Colonic mucosa (tissue), 4 donors: ENCODE measurements at places on chromosomes 3 and 15. TPM values are rescaled to one million over a fixed set of nuclear protein-coding genes. Genes with fewer than 3 reads are reported as not detected.
A peak's percentile ranks its signal among the peaks of the same experiment; 100 is the strongest.

The MTHFS gene
- 24.6 TPM for total RNA-seq

The THUMPD3 gene
- total RNA-seq: 40.1 TPM

DNA sequence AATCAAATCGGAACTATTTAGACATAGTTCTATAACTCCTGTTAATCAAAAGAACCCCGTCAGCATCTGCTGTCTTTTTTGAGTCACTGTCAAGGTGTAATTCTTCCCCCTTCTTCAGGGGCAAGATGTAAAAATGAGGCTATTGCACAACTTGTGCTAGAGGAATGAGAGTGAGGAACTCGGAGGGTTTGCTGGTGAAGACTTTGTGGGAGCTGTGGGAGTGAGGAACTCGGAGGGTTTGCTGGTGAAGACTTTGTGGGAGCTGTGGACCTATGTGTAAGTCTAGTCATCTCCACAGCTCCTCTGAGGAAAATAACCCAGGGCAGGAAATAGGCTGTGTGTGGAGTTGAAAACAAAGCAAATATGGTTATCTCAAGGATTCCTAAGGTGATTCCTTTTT, 2.5 kb upstream of the CERS3 start:
- no peak overlapping the region for H3K27ac ChIP-seq
- no peaks in the 10 kb centered on the region for H3K36me3 ChIP-seq
- no peak for DNase-seq
- H3K27me3 ChIP-seq: no peaks in the 10 kb centered on the region
- H3K4me1 ChIP-seq: no peaks in the 10 kb centered on the region

DNA sequence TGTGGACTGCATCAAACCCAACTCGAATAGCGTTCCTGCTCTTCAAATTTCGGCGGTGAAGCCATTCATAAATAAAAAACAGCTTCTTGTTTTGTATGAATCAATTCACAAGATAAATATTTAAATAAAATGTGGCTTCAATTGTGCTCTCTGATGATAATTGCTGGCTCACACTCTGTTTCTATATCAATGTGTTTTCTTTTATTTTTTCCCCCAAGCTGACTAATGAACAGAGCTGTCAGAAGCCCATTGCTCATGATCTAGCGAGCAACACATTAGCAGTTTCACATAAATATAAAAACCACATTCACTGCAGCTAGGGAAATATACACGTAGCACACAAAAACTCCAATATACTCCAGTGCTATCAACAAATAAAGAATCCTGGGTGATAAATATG, 45.0 kb upstream of the FOXP1 start:
- H3K4me3 ChIP-seq: no peak overlapping the region
- H3K27ac ChIP-seq: no peak overlapping the region
- no peak for DNase-seq
- H3K27me3 ChIP-seq: no peaks in the 10 kb centered on the region

DNA sequence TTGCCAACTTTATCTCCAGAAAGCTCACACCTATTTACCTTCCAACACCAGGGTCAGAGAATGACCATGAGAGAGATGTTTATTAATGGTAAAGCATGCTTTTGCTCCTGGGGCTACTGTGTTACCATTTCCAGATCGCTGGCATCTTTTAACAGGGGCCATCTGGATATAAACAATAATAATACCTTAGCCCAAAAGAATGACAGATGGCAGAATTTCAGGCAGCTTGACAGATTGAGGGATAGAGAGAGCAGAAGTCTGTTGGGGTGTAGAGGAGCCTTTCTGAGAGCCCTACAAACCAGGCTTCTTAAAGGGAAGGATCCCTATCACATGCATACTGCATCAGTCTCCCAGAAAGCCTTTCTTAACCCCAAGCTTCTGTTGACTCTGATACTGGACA, 17.7 kb downstream of the RBP1 start:
- H3K27me3 ChIP-seq: no peaks in the 10 kb centered on the region
- H3K36me3 ChIP-seq: no peaks in the 10 kb centered on the region
- no peak overlapping the region for H3K4me3 ChIP-seq
- H3K4me1 ChIP-seq: no peaks in the 10 kb centered on the region
- no peak for DNase-seq

DNA sequence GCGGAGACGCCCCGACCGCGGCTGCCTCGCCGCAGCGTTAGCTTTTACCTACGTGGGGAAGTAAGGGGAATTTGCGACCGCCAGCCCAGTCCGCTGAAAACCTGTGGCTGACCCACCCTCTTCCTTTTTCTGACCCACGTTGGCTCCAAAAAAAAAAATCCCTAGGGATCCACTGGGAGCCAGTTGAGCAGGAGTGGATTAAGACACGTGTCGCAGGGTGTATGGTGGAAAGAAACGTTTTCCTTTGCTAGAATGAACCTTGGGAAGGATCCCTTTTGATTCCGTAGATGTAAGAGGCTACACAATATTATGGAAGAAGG, 575 bp upstream of the PCYT1A start:
- peaks cover 6% of the 10 kb centered on the region for H3K4me1 ChIP-seq
- H3K4me3 ChIP-seq: peak overlapping the region; percentile 92
- peak overlapping the region; percentile 94 for H3K27ac ChIP-seq
- peak; percentile 26 for DNase-seq

DNA sequence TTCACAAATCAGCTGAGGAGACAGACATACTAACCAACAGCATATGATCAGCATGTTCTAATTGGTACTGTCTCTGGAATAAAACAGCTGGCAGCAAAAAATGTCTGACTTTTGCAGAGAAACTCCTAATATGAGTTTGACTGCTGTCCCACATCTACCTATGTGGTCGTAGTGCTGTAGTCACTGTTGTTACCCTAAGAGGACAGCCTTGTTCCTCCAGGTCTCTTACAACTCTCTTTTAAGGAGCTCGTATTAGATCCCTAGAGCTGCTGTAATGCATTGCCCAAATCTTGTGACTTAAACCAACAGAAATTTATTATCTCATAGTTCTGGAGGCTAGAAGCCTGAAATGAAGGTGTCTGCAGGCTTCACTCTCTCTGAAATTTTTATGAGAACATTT, 92.1 kb downstream of the TGFBR2 start:
- no peak overlapping the region for H3K27ac ChIP-seq
- DNase-seq: no peak
- no peaks in the 10 kb centered on the region for H3K36me3 ChIP-seq
- H3K4me3 ChIP-seq: no peak overlapping the region
- no peaks in the 10 kb centered on the region for H3K4me1 ChIP-seq
- no peaks in the 10 kb centered on the region for H3K27me3 ChIP-seq

- H3K36me3 ChIP-seq: no peaks in the 10 kb centered on the region
- peak overlapping the region; percentile 1 for H3K27ac ChIP-seq
- no peaks in the 10 kb centered on the region for H3K4me1 ChIP-seq
- no peak overlapping the region for H3K4me3 ChIP-seq
- DNase-seq: no peak
- H3K27me3 ChIP-seq: peaks cover 5% of the 10 kb centered on the region
These were observed 8.7 kb upstream of the PCSK6 start for GRCh38 chr15:101498076-101498716.

The MORC1 gene
- total RNA-seq: not detected

DNA sequence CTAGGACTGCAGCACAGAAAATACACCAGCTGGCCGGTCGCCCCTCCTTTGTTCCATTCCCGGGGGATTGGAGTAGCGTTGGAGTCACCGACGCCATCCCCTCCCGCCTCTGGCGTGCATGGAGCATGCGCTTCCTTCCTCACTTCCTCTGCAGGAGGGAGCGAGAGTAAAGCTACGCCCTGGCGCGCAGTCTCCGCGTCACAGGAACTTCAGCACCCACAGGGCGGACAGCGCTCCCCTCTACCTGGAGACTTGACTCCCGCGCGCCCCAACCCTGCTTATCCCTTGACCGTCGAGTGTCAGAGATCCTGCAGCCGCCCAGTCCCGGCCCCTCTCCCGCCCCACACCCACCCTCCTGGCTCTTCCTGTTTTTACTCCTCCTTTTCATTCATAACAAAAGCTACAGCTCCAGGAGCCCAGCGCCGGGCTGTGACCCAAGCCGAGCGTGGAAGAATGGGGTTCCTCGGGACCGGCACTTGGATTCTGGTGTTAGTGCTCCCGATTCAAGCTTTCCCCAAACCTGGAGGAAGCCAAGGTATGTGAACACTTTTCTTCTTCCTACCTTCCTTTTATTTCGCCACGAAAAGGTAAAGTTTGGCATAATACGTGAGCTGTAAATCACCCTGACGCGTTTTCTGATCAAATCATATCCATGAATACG, at the start of gene SCG3:
TSS of gene SCG3 (plus strand) at position 201 of the 661 bp plus-strand sequence. CDS start at position 454, 253 bp downstream.
- no peaks in the 10 kb centered on the region for H3K36me3 ChIP-seq
- no peak within 1 kb of the TSS for H3K27ac ChIP-seq
- DNase-seq: peak; percentile 85
- H3K27me3 ChIP-seq: peaks cover 9% of the 10 kb centered on the region

DNA sequence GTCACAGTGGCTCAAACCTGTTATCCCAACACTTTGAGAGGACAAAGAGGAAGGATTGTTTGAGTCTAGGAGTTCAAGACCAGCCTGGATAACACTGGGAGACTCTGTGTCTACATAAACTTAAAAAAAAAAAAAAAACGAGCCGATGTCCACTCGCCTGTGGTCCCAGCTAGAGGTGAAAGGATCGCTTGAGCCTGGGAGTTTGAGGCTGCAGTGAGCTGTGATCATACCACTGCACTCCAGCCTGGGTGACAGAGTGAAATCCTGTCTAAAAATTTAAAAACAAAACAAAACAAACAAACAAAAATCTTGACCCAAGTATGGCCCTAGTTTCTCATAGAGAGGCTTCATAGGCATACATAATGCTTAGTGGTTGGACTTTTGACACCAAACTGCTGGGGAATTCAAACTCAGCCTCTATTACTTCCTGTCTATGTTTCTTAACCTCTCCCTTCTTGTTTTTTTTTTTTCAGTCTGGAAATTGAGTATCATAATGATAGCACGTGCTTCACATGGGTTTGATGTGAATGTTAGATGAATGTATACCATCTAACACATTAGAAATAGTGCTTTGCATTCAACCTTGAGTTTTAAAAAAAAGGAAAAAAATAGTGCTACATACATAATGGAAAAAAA, 46.4 kb upstream of the CAPN7 start:
- H3K4me1 ChIP-seq: no peaks in the 10 kb centered on the region
- no peaks in the 10 kb centered on the region for H3K36me3 ChIP-seq
- no peak overlapping the region for H3K27ac ChIP-seq
- H3K4me3 ChIP-seq: no peak overlapping the region

DNA sequence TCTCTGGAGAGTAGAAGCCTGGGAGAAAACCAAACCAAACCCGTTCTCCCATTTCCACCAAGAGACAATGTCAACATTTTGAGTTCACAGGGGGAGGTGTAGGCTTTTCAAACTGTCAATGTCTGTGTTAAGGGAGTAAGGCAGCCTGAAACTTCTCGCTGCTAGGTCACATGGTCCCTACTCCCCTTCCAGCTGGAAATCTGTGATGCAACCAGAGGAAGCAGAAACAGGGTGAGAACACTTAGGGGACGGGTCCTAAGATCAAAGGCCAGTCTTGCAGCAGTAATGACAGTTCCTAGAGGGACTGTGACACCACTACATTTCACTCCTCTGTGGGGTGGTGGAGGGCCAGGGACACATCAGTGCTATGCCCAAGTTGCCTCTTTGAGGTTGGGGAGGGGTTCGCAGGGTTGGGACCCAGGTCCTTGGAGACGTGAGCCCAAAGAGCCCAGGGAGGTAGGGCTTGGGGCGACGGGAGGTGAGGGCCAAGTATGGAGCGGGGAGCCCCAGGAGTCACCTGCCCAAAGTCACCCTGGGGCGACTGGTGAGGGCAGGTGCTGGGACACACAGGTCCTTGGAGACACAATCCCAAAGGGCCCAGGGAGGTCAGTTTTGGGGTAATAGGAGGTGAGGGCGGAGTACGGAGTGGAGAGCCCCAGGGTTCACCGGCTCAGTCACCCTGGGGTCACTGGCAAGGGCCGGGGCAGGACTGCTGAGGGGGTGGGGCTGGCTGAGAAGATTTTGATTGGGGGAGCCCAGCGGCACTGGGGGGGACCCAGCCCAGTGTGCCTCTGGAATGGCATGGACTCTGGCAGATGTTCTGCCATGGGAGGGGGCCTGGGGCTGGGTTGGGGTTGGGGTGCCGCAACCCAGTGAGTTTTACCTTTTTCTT, 582 bp downstream of the GOLGA6L2 start:
- no peak overlapping the region for H3K4me3 ChIP-seq
- H3K36me3 ChIP-seq: no peaks in the 10 kb centered on the region
- no peaks in the 10 kb centered on the region for H3K27me3 ChIP-seq
- no peak for DNase-seq
- H3K27ac ChIP-seq: no peak overlapping the region

- H3K4me1 ChIP-seq: no peaks in the 10 kb centered on the region
- DNase-seq: no peak
- no peaks in the 10 kb centered on the region for H3K27me3 ChIP-seq
- H3K27ac ChIP-seq: no peak overlapping the region
These were observed 824.7 kb upstream of the NECTIN3 start for GRCh38 chr3:110246796-110247376.

The ACTC1 gene
- total RNA-seq: 4.9 TPM

DNA sequence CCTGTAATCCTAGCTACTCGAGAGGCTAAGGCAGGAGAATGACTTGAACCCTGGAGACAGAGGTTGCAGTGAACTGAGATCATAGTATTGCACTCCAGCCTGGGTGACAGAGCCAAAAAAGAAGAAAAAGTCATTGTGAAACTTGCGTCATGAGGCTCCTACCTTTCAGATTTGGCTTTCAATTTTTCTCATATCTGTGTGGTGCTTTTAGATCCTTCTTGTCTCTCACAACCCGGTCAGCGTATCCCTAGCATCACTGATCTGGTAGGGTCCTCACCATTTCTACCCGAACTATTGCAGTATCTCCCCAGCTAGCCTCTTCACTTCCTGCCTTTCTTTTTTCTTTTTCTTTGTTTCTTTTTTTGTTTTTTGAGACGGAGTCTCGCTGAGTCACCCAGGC, 21.6 kb upstream of the GCNT3 start:
- no peak for DNase-seq
- no peaks in the 10 kb centered on the region for H3K27me3 ChIP-seq
- no peak overlapping the region for H3K27ac ChIP-seq
- H3K4me1 ChIP-seq: peaks cover 4% of the 10 kb centered on the region
- H3K36me3 ChIP-seq: no peaks in the 10 kb centered on the region

DNA sequence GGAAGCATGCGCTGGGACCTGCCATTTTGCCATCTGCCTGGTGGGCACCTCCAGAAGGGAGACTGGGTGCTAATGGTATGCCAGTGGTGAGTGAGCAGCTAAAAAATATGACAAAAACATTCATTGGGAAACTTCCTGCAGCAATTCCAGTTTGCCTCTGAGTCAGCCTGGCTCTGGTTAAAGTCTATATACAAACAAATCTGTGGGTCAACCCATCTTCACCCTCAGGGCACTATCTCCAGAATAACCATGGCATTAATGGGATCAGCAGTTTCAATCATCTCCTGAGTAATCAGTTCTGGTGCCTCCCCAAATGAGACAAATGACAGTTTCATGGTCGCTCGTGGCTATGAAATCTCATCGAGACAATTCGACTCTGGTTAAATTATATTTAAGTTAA, 21.5 kb downstream of the FRMD4B start:
- no peak for DNase-seq
- H3K4me3 ChIP-seq: no peak overlapping the region
- no peaks in the 10 kb centered on the region for H3K27me3 ChIP-seq
- no peaks in the 10 kb centered on the region for H3K4me1 ChIP-seq
- no peak overlapping the region for H3K27ac ChIP-seq

GRCh38 chr3:151837057-151837456, 23.1 kb downstream of the AADAC start:
- DNase-seq: no peak
- no peak overlapping the region for H3K4me3 ChIP-seq
- no peak overlapping the region for H3K27ac ChIP-seq
- no peaks in the 10 kb centered on the region for H3K27me3 ChIP-seq
